ENCODE measurements at places on chromosomes 1 and 21.

DNA sequence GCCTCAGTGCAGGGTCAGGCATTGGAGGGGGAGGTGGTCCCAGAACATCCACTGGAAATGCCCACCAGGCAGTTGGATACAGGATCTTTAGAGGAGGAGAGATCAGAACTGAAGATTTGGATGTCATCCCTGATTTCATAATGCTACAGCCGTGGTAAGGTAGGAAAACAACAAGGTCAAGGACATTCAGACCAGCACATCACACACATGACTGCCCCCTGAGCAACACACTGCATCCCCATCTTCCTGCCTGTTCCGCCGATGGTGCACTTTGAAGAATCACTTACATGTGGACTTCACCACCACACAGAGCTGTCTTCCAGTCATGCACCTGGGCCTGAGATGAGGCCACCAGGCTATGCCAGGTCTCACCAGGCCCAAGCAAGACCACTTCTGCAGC lies 16.7 kb downstream of the KIAA1614 start:
- no peak for DNase-seq

DNA sequence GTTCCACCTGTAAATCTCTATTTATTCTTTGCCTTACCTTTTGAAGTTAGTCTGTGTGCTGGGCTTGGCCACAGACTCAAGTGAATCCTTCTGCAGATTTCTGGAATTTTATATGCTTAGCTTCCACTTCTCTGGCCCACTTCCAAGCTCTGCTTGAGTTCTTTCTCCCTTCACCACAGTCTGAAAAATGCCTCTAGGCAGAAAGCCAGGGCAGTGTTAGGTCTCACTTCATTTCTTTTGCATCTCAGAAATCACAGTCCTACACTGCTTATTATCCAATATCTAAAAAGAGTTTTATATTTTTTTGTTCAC lies 48.9 kb downstream of the INKA2 start:
- DNase-seq, result peak; percentile 7

- no peak for DNase-seq
Observed at GRCh38 chr21:45539046-45539795, 3.0 kb downstream of the SLC19A1 start.

- DNase-seq, result no peak
Observed at GRCh38 chr1:87956072-87956471, 627.4 kb downstream of the LMO4 start.

DNA sequence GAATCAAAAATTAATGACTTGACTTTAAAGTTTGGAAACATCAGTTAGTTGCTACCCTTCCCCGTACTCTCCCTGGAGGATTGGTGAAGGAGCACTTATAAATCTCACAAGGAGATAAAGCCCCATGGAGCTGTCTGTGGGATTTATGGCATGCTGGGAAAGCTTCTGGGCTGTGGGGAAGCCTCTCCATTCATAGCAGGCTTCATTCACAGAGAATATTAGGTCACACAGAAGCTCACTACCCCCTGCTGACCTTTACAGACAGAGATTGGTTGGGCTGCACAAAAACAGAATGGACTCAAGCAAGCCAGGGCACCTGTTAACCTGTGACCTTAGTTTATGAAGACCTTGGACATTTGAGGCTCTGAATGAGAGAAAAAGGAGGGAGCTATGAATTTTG lies 32.1 kb downstream of the RGL1 start:
- no peak for DNase-seq

- no peak for DNase-seq
Observed at GRCh38 chr1:236830560-236830959, 35.5 kb downstream of the MTR start.

GRCh38 chr1:54853096-54853792 lies 33.8 kb downstream of the DHCR24 start:
- no peak for DNase-seq

DNA sequence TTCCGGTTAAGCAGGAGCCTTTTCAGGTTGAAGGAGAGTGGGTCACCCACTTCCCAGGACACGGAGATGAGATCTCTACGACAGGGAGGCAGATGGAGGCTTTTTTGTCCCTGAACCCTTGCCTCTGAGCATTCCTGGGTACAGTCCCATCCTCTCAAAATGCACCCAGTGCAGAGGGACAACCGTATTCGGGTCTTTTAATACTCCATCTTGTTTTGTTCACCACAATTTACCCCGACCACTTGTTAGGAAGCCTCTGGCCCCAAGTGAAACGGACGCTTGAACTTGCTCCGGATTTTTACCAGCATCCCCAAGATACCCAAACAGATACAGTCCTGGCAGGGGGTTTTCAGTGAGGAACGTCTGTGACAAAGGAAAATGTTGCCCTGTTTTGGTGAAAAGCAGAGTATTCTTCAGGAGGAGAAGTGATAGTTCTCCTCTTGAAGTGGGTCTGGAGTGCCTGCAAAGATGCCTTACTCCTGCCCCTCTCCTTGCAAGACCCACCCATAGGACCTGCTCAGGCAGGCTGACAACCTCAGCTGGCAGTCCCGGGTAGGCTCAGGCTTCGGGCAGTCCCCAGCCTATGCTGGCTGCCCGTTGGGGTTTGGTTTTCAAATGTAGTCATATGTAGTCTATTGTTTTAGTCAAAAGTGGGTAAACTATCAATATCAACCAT lies 669 bp upstream of the ARL8A start:
- DNase-seq, result no peak

DNA sequence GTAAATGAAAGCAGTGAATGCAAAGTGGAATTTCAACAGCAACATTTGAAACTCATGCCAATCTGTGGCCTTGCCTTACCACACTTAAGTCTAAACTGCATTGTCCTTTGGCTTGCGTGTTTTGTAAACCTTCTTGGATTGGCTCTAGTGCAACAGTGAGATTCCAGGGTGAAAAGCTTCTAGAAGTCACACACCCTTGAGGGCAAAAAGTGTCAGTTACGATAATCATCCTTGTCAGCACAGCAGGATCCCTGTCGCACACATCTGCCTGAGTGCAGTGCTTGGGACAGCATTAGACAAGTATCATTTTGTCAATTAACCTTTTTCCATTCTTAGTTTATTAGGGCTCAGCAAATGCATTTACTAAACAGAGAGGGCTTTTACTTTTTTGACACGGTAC lies 243.4 kb upstream of the PTBP2 start:
- no peak for DNase-seq

- no peak for DNase-seq
Observed at GRCh38 chr1:209889077-209889418, 49.0 kb upstream of the SYT14 start.

GRCh38 chr1:209768354-209768774 lies 12.5 kb downstream of the TRAF3IP3 start:
- no peak for DNase-seq

- no peak for DNase-seq
Observed at GRCh38 chr1:47252795-47253194, 20.8 kb upstream of the TAL1 start.

DNA sequence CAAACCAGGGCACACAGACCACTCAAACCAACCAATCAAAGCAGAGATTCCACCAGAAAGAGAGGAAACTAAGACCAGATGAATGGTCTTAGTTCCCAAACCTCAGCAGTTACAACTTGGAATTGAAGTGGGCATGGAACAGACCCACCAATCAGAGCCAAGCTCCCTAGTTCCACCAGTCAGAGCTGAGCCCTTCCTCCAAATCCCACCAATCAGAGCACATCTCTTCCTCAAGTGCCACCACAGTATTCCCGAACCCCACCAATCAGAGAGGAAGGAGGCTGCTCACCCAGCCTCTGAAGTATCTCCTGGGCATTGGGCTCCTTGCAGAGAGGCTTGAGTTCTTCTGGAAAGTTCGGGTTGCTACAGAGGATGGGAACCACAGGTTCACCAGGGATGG lies 1.4 kb downstream of the GUCA2A start:
- DNase-seq, result no peak

DNA sequence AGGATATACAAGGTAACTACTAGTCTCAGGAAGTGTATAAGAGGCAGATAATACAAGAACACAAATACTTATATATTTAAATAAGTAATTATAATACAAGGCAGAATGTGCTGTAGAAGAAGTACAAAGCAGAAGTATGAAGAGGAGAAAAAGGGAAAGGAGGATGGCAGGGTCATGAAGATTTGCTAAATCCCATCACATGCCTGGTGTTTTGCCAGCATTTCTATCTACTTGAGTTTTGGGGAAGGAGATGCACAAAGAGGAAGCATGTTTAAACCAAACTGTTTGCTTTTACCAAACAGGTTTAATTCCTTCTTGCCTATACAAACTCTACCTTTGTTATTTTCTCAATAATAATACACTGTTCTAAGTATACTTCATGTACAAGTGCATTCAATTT lies 60.9 kb upstream of the PODN start:
- DNase-seq, result no peak

DNA sequence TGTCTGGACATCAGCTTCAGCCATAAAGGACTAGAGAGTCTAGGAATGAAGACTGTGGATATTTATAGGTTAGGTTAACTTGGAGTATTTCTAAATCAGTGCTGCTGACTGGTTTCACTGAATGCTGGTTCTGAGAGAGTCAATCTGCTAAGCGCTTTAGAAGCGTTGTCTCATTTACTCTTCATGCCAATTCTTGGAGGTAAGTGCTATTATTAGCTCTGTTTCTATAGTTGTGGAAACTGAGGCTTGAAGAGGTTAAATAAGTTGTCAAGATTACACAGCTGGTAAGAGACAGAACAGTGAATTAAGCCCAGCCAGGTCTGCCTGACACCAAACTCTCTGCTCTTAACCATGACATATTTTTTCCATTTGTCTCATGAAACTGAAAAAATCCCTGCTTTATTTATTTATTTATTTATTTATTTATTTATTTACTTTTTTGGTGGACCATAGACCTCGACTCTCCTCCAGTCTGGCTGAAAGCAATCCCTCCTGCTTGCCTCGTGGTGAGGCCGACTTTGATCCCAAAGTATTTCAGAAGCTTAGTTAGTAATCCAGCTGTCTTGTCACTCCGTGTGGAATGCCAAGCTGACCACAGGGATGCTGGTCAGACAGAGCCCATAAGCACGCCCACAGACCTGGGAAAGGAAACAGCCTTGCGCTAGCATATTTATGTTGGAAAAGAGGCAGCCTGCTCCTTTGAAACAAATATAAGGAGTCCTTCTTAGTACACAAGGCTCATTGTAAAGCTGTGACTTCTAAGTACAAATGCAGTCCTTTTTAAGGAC lies 16.9 kb downstream of the NTMT2 start:
- peak; percentile 17 for DNase-seq

GRCh38 chr1:19204446-19205266 lies 5.4 kb downstream of the UBR4 start:
- DNase-seq, result no peak

GRCh38 chr1:228039006-228039903 lies 32.5 kb downstream of the WNT3A start:
- no peak for DNase-seq

DNA sequence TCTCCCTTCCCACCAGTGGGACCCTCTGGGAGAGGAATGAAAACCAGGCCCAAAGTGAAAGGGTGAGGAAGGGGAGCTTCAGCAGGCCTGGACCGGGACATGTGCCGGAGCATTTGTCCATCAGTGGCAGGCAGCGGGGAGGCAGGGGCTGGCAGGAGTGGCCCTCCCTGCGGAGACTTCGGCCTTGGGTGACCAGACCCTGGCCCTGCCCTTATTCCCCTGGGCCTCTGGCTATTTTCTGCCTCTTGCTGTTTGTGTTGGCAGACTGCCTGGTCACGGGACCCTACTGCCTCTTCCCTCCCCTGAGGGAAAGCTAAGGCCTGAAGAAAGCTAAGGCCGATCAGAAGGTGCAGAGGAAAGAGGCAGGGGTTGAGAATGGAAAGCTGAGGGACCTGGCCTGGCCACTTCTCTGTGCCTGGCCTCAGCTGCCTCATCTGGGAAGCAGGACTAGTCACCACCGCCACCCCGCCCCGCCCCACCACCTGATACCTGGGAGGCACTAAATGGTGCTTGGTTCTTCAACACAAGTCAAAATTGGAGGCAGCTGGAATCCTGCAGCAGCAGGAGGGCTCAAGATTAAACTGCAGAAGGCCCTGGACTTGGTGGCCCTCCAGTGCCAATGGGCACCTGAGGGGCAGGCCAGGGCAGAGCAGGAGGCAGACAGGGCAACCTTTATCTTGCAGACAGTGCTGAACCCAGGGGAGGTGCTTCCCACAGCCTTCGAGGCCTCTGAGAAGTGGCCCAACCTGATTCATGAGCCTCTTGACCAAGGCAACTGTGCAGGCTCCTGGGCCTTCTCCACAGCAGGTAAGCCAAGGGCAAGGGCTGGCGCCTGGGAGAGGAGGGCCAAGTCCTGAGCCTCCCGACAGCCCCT lies 7.9 kb downstream of the TINAGL1 start:
- DNase-seq, result peak; percentile 62

- DNase-seq, result no peak
Observed at GRCh38 chr21:24470852-24471251, 1136.4 kb downstream of the MRPL39 start.

DNA sequence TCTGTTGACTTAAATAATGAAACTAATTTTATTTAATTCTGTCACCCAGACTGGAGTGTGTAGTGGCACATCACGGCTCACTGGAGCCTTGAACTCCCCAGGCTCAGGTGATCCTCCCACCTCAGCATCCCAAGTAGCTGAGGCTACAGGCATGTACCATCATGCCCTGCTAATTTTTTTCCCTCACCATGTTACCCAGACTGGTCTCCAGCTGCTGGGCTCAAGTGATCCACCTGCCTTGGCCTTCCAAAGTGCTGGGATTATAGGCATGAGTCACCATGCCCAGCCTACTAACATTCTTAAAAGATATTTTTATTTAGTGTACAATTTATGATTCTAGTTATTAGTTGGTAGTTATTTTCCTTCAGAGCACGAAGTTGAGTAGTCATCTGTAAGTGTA lies 49.5 kb downstream of the NRDC start:
- DNase-seq, result no peak

GRCh38 chr1:220751111-220751510 lies 3.0 kb downstream of the MTARC2 start:
- no peak for DNase-seq

- no peak for DNase-seq
Observed at GRCh38 chr1:214801191-214801590, 198.2 kb downstream of the CENPF start.

- no peak for DNase-seq
Observed at GRCh38 chr1:228100822-228101613, 2.1 kb downstream of the C1orf35 start.

- no peak for DNase-seq
Observed at GRCh38 chr1:218459450-218459849, 114.3 kb downstream of the TGFB2 start.

GRCh38 chr1:227923353-227924167 lies 24.2 kb downstream of the WNT9A start:
- no peak for DNase-seq

- DNase-seq, result no peak
Observed at GRCh38 chr1:20587661-20588053, 1.2 kb upstream of the CDA start.

GRCh38 chr1:166544561-166544960 lies 294.7 kb upstream of the POGK start:
- DNase-seq, result no peak

DNA sequence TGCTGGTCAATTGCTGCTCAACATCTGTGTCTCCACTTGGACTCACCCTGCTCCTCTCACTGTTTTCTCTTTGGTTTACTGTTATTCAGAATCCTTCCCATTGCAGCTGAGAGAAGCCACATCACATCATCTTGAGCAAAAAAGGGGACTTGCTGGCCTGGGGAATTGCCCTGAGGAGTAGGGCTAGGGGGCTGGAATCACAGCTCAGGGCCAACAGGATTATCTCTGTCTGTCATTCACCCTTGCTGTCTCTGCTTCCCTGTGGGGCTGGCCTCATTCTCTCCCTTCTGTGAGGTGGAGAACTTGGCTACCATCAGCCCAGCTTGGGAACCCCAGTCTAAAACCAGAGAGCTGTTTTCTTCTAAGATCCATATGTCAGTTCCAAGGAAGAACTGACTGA lies 140.7 kb upstream of the WNT4 start:
- DNase-seq, result no peak

GRCh38 chr1:224253721-224254120 lies 70.7 kb downstream of the DEGS1 start:
- DNase-seq, result no peak

GRCh38 chr1:2786329-2787162 lies 14.9 kb downstream of the TTC34 start:
- no peak for DNase-seq
